ENCODE measurements at places on chromosomes 11 and 22. TPM values are rescaled to one million over a fixed set of nuclear protein-coding genes. Genes with fewer than 3 reads are reported as not detected.

GRCh38 chr11:17750801-17751165 lies 16.2 kb downstream of the KCNC1 start:
- DNase-seq = no peak

B4GALNT4 gene
- total RNA-seq = 0.50 TPM

TM7SF2 gene
- total RNA-seq = 112 TPM

GRCh38 chr22:37121887-37122591 lies 12.5 kb upstream of the TMPRSS6 start:
- no peak for DNase-seq

APOL5 gene
- not detected for total RNA-seq

KRTAP5-7 gene
- total RNA-seq = not detected

ACTN3 gene
- not detected for total RNA-seq

XKR3 gene
- not detected for total RNA-seq

Measured in left ventricle myocardium superior (tissue), 1 donor.